ENCODE measurements at places on chromosomes 5 and 9. TPM values are rescaled to one million over a fixed set of nuclear protein-coding genes. Genes with fewer than 3 reads are reported as not detected.

- no peak for DNase-seq
Observed at GRCh38 chr9:112174965-112175795, at the start of gene SUSD1. Gene SUSD1 (minus strand): TSS chr9:112175297. CDS start chr9:112175235, 62 bp downstream.

DNA sequence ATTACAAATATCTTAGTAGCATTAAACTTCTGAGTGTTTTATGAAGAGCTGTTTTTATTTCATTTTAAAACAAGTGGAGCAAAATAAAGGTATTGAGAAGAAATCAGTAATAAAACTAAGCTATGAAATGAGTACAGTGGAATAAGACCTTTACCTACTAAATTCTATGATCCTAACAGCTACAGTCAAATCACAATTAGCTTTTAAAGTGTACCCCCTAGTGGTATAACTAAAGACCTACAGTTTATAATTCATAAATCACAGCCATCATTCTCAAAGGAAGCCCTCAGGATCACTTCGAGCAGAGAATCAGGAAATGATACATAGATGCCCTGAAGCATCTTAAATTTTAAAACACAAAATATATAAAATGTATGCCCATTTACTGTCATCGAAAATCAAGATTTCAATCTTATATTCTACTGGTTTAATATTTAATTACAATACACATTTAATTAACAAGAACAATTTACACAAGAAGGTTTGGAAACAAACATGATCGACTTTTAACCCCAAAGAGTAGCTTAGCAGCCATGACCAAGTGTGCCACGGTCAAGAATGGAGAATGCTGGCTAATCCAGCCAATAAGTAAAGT is 12.3 kb downstream of the CCNH start:
- DNase-seq: no peak

GRCh38 chr9:105557804-105558610 is at the start of gene FKTN:
Gene FKTN (plus strand): TSS chr9:105558131. CDS start chr9:105575033, 16,902 bp downstream.
- DNase-seq: peak; percentile 86

GRCh38 chr5:154136141-154136540 is 54.4 kb upstream of the GALNT10 start:
- no peak for DNase-seq

DNA sequence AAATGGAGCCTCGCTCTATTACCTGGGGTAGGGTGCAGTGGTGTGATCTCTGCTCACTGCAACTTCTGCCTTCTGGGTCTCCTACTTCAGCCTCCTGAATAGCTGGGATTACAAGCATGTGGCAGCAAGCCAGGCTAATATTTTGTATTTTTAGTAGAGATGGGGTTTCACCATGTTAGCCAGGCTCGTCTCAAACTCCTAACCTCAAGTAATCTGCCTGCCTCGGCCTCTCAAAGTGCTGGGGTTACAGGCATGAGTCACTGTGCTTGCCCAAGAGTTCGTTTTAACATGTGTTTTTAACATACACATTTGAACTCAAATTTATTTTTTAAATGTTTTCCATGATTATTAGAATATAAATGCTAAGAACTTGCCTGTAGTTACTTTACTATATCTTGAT is 34.2 kb downstream of the MARCHF6 start:
- DNase-seq: no peak

DNA sequence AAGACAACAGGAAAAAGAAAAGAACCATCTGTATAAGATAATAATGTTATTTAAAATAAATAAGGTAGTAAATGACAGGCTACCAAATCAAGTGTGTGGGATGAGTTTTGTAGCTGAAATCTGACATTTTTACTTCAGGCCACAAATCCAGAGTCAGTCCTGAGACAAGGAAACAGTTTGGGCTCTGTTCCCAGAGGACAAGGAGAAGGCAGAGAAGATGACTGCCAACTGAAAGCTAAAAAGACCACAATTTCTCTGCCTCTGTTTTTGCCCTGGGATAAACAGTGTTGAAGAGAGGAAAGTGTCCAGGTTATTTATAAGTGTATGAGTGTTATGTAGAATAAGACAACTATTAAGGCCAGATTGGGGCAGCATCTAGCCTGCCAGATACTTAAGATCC is 180.5 kb downstream of the NFIB start:
- no peak for DNase-seq

DNA sequence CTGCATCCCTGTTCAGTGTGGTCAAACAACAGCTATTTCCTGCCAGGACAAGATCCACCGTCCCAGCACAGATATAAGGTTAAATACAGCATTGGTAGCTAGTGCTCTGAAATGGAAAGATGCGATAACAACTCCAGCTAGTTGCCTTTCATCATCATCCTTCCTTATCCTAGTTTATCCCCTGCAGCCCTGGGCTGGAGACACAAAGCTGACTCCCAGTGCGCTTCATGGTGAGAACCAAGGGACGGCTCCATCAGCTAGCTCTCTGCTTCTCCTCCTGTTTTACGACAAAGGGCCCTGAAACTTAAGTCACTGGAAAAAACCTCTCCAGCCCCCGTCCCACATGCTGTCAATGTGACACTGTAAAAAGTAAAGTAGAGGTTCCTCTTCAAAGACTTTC is 37.9 kb downstream of the CDC14B start:
- no peak for DNase-seq

DNA sequence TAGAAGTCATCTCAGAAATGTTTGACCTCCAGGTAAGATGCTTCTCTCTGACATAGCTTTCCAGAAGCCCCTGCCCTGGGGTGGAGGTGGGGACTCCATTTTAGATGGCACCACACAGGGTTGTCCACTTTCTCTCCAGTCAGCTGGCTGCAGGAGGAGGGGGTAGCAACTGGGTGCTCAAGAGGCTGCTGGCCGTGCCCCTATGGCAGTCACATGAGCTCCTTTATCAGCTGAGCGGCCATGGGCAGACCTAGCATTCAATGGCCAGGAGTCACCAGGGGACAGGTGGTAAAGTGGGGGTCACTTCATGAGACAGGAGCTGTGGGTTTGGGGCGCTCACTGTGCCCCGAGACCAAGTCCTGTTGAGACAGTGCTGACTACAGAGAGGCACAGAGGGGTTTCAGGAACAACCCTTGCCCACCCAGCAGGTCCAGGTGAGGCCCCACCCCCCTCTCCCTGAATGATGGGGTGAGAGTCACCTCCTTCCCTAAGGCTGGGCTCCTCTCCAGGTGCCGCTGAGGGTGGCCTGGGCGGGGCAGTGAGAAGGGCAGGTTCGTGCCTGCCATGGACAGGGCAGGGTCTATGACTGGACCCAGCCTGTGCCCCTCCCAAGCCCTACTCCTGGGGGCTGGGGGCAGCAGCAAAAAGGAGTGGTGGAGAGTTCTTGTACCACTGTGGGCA is 642 bp downstream of the CSF2 start:
- no peak for DNase-seq

DNA sequence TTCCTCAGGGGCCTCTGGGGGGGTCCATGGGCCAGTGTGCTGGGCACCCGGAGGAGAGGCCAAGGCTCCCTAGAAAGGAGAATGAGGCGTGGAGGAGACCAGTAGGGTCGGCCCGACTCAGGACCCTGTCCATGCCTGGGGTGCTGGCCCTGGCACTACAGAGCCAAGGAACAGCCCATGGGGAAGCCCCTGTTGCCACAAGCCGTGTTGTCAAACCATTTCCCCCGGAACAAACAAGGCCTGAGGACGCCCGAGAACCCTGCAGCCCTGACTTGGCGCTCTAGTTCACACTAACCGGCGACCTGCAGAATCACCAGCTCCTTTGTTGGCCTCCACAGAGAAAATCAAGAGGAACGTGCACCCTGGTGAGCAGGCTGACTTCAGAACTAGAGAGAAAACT is 41.6 kb upstream of the SLC12A7 start:
- DNase-seq: no peak

DNA sequence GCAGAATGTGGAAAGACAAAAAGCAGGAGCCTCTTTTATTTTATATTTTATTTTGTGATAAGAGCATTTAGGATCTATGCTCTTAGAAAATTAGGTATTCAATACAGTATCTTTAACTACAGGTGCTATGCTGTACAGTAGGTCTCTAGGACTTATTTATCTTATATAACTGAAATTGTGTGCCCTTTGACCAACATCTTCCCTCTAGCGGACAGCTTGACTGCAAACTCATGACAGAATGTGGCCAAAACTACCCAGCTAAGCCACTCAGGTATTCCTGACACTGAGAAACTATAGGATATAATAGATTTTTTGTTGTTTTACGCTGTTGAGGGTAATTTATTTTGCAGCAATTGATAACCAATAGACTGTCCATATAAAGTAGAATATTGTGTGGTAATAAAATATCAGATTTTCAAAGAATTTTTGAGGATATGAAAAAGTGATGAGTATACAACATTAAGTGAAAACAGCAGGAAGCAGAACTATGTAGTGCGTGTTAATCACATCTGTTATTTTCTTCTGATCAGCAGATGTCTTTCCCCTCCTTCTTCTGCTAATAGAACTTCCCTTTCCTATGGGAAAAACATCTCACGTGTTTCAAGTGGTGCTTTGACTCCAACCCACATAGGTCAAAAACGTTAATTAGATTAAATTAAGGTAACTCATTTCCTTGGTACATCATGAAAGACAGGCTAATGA is 69.9 kb upstream of the SELENOP start:
- DNase-seq: no peak

DNA sequence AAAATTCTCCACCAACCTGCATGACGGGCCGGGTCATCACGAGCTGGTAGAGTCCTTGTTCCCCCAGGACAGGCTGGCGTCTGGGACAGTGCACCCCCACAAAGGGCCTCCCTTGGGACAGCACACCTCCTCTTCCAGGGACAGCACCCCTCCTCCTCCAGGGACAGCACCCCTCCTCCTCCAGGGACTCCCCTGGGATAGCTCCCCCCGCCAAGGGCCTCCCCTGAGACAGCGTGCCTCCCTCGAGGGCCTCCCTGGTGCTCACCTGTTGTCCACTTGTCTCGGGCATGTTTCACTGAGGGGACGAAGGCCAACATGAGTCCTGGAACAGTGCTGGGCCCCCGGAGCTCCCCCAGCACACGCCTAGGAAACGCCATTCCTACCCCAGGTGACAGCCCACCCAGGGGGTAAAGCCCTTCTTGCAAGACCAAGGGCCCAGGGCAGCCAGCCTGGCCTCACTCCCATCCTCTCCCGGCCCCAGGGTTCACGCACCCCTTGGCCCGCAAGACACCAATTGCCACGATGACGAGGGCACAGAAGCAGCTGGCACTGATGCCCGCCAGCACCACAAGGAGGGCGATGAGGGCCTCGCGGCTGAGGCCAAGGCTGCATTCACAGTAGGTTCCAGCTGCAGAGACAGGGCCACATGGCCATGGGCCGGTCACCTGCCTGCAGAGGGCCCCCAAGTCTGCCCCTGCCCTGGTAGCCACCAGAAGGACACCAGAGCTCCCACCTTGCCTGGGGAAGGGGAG is 531 bp downstream of the TMEM210 start:
- DNase-seq: no peak

GRCh38 chr9:84317563-84317962 is 23.0 kb downstream of the SLC28A3 start:
- no peak for DNase-seq

- no peak for DNase-seq
Observed at GRCh38 chr9:35271637-35272036, 109.8 kb downstream of the UNC13B start.

DNA sequence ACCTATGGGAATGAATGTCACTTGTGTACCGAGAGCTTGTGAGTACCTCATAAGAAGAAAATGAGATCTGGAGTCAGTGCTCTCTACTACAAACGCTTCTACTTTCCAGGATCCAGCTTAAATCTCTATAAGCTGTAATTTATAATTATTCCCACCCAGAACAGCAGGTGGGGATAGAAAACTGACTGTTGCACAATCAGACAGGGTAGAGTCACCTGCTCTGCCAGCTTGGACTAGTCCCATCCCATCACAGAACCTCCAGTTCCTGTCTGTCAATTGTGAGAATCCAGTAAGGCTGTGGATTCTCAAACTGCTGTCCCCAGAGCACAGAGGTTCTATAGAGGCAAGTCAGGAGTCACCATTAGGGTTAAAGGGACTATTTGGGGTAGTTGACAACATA is 2.0 kb downstream of the SPINK7 start:
- DNase-seq: no peak

DNA sequence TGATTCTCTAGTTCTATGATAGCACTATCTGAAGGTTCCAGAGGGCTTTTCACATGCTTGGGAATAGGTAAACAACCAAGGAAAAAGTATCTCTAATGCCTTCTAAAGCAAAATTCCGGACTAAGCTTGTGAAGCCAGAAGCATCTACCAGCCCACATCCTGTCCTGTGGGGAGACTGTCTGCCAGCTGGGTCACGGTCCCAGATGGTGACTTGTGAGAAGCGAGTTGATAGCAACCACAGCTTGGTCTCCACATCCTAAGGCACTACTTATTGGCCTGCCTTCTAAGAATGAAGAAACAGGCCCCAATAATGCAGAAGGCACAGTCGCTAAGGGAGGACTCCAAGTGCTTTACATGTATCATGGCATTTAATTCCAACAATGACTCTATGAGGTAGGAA is 184.1 kb upstream of the ADRA1B start:
- no peak for DNase-seq

DNA sequence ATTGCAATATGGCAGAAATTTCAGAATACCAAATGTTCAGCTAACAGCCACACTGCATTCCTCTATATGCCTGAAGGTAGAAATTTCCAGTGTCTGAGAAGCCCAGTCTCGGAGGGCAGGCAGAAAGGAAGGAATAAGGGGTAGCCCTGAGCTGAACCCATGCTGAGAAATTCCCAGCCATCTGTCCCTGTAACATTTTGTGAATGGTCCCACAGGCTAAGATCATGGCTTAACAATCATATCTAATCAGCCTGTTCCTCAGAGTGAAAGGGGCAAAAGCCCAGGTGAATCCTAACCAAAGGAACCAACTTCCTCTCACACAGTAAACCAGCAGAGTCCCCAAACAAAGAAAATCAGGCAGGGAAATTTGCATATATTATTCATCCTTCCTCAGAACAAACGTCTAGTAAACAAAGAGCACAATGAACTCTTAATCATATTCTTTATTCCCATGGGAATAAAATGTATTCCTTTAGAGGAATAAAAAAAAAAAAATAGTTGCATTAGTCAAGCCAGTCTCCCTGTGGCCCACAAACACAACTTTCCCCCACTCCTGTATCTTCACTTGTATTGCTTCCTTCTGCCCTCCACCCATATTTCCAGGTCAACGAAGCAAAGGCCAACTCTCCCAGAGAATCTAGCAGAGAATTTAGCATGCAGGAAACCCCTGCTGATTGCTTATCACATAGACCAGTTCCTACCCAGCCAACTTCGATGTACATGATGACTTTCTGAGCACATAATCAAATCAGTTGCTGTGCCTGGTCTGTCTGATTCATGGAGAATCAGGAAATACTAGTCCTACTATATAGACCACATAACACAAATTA is 257.6 kb downstream of the FAM114A2 start:
- no peak for DNase-seq

Gene STC2
- 0.39 TPM for total RNA-seq

Gene GFRA3
- total RNA-seq: not detected

Gene MAMDC2
- total RNA-seq: 4.9 TPM

Gene IGFBPL1
- not detected for total RNA-seq

Gene CAMK2A
- total RNA-seq: 78.1 TPM

Gene ANKRD18A
- not detected for total RNA-seq

Gene LCN2
- not detected for total RNA-seq

Gene SLC26A2
- total RNA-seq: 3.0 TPM

Gene RNF183
- total RNA-seq: not detected

Gene NR3C1
- 64.2 TPM for total RNA-seq

Gene FREM1
- 0.47 TPM for total RNA-seq

Data from gastrocnemius medialis (tissue), 4 donors.